CD4-positive, alpha-beta memory T cell (primary cell): ENCODE measurements at places on chromosomes 5 and 9. TPM values are rescaled to one million over a fixed set of nuclear protein-coding genes. Genes with fewer than 3 reads are reported as not detected.

- DNase-seq = no peak
Measured at GRCh38 chr5:124007675-124008398, 495.9 kb downstream of the CSNK1G3 start.

DNA sequence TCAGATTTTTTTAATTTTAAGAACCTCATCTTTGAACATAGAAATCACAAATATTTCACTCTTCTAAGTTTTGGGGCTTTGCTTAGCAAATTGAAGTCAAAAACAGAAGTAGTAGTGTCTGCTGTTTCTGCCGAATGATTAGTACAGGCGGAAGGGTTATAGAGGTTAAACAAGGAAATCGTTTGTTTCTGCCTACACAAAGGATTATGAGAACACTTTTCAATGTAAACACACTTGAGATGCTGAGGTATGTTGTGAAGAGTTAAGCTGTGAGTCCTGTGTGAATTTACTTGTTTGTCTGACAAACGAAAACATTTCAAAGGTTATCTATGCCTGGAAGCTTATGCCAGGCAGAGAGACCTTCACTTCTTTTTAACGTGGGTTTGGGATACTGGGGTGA is 224.8 kb downstream of the CETN3 start:
- DNase-seq = no peak

GRCh38 chr9:112495614-112496013 is 9.0 kb downstream of the KIAA1958 start:
- DNase-seq = no peak

The WDR31 gene
- total RNA-seq = 0.33 TPM

The MARCOL gene
- total RNA-seq = not detected

DNA sequence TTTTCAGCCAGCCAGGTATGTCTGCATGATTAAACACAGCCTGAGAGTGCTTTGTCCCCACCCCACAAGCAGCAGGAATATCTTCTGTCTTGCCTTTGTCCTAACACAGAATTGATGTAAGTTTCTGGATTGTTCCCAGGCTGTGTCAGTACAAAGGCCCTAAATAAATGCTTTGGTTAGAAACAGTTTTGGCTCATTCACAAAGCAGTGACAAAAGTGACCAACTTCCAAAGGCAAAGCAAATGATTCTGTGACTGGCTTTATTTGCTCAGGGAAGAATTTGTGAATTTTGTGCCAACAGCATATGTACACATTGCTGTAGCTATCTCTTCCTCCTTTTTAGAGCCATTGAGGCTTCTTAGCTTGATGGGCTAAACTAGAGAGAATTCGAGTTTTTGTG is 133.7 kb downstream of the PLPPR1 start:
- no peak for DNase-seq

The SPINK6 gene
- not detected for total RNA-seq

The DMRT3 gene
- not detected for total RNA-seq

GRCh38 chr5:168679515-168679920 is 100.3 kb upstream of the PANK3 start:
- DNase-seq = peak; percentile 30

The PGM5 gene
- not detected for total RNA-seq

- no peak for DNase-seq
Measured at GRCh38 chr5:74355041-74355824, 285.3 kb downstream of the ENC1 start.

DNA sequence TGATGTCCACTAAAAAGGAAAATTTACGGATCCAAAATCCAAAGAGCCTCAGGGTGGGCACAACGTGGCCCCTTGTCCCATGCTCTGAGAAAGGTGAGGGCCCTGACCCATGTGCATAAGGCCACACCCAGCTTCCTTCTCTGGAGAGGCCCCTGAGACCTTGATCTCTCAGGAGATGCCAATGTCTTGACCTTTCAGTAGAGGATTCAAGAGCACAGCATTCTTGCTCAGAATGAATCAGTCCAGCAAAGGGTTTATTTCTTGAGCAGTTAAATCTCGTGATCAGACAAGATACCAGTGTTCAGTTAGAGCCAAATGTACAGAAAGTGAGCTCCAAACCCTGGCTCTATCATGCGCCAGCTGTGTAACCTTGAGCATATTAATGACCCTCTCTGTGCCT is 115.9 kb upstream of the DAPK1 start:
- no peak for DNase-seq

DNA sequence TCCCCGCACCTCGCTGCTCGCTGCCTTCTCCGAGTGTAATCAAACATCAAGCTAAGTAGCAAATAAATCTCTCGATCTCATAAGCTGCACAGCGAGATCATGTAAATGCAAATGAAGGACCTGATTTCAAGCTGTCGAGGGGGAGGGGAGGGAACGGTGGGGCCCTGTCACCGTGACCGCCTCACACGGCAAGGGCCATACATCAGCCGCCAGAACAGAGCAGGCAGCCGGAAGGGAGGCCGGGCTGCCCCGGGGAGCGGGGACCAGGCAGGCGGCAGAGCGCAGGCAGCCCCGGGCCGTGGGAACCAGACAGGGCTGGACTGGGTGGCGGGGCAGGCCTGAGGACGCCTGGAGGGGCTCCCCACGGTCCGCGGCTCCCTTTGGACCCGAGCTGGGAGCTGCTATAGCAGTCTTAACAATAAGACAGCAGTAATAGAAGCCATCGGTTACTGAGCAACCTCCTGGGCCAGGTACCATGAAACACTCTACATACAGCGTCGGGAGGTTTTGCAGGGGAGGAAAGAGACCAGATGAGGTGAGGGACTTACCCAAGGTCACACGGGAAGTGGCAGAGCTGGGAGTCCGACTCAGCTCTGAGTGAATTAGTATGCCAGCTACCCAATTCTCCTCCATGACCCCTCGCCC is 76.8 kb downstream of the CFAP77 start:
- DNase-seq = peak; percentile 87

DNA sequence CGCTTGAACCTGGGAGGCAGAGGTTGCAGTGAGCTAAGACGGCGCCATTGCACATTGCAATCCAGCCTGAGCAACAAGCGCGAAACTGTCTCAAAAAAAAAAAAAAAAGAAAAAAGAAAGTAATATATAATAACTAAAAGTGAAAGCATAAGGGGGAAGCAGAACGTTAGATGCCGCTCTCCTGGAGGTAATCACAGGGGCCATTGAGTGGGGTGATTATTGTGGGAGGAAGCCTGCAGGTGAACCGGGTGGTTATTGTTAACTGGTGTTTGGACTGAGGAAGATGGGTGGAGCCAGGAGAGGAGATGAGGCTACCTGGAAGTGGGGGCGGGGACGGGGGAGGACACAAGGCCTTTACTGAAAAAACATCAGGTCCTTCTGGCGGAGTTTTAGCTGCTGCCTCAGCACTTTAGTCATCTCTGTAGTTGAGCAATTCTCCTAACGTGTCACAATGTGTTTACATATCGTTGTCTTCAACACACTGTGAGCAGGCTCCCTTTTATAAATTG is 5.3 kb upstream of the TJP2 start:
- DNase-seq = peak; percentile 42

DNA sequence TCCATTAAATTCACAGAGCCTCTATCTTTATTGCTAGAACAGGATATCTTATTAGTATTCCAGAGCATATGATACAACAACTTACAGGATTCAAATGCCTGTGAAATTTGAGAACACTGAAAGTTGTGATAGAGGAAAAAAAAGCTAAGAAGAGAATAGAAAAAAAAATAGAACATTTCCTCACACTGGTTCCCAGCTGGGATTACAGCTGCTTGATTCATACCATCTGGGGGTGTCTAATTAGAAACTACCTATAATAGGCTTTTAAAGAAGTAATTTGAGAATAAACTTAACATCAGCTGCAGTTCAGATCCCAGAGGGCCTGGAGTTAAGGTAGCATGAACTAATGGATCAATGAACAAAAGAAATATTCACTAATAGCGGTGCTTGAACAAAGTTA is 922.0 kb downstream of the CDH12 start:
- DNase-seq = no peak

- no peak for DNase-seq
Measured at GRCh38 chr5:124264499-124264898, 481.9 kb downstream of the ZNF608 start.
